Esophagus squamous epithelium (tissue), 5 donors: ENCODE measurements at places on chromosomes 3 and 15.

DNA sequence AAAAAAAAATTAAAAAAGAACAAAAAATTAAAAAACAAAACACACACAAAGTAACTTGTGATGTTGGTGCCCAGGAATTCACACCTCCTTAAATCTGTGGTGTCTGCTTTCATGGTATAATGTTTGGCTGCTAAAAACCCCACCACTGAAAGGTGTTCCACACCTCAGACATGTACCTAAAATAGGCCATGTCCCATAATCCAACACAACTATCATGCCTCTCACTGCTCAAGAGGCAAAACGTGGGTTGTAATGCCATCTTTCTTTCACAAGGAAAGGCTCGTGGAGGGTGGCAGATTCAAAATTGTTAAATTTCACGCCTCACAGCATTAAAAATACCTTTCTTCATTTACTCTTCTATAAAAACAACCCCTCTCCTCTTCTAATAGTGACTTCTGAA lies 29.5 kb downstream of the MKRN2 start:
- no peak for DNase-seq

DNA sequence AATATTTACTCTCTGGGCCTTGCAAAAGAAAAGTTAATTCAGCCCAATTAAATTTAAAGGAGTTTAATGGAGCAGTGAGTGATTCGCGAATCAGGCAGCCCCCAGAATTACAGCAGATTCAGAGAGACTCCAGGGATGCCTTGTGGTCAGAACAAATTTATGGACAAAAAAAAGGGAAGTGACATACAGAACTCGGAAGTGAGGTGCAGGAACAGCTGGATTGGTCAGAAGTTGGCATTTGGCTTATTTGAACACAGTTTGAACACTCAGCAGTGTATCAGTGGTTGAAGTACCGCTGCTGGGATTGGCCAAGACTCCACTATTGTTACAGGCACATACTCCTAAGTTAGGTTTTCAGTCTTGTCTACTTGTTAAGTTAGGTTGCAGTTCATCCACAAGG lies 145.0 kb upstream of the GAP43 start:
- no peak for DNase-seq

- no peak for DNase-seq
Observed at GRCh38 chr15:83398626-83399025, 48.5 kb upstream of the SH3GL3 start.

GRCh38 chr3:62678841-62679240 lies 196.4 kb downstream of the CADPS start:
- no peak for DNase-seq

- DNase-seq = no peak
Observed at GRCh38 chr3:147415874-147416273, 6.7 kb downstream of the ZIC1 start.

- no peak for DNase-seq
Observed at GRCh38 chr3:182925330-182925943, 54.9 kb downstream of the DCUN1D1 start.

- DNase-seq = no peak
Observed at GRCh38 chr15:82003916-82004315, 41.9 kb downstream of the MEX3B start.

GRCh38 chr3:98645039-98645438 lies 51.6 kb upstream of the CPOX start:
- no peak for DNase-seq

- DNase-seq = no peak
Observed at GRCh38 chr15:79978655-79979514, 7.9 kb upstream of the BCL2A1 start.

GRCh38 chr3:126170073-126170777 lies 10.2 kb downstream of the ALDH1L1 start:
- no peak for DNase-seq

GRCh38 chr3:187958432-187959003 lies 195.4 kb upstream of the LPP start:
- DNase-seq = no peak

- DNase-seq = no peak
Observed at GRCh38 chr3:49120096-49120437, 556 bp downstream of the USP19 start.

GRCh38 chr3:187352581-187353575 lies 15.3 kb upstream of the RTP4 start:
- no peak for DNase-seq

- no peak for DNase-seq
Observed at GRCh38 chr15:100889385-100890050, 9.9 kb downstream of the ALDH1A3 start.

GRCh38 chr15:55588070-55588814 lies at the start of gene PYGO1:
Gene PYGO1 (minus strand): TSS chr15:55588345. CDS start chr15:55587883, 462 bp downstream.
- DNase-seq = no peak

DNA sequence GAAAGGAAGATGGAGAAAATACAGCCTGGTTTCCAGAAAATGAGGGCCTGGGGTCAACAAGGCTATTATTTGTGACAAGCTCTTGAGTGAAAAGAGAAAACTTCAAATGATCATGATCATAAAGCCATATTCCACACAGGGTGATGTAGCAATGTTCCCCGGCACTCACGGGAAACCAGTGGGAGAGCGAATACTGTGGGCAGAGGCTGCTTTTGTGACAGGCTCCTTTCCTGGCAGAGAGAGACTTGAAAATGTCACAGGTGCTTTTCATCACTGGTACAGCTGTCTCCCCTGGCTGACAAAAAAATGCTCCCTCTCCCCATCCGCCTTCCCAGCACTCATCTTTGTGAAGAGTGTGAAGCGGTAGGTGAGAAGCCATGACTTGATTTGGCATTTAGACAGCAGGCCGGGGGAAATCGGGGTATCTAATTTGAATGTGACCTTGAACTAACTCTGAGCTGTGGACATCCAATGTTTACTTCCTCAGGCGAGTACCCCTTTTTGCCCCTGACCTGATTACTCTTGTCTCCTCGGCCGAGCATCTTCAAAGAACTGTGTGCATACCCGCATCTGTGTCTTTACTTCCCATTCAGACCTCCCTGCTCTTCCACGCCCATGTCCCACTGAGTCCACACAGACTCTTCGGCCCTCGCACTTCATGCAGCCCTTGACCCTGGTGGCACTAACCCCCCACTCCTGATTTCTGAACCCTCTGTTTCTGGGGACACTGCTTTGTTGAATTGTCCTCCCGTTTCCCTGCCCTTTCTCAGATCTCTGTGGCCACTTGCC lies 23.2 kb downstream of the CA12 start:
- DNase-seq = no peak

- no peak for DNase-seq
Observed at GRCh38 chr15:85558848-85559247, 178.4 kb downstream of the AKAP13 start.

- no peak for DNase-seq
Observed at GRCh38 chr3:11077466-11077865, 76.8 kb upstream of the HRH1 start.

GRCh38 chr3:108564564-108564963 lies 24.7 kb downstream of the CIP2A start:
- no peak for DNase-seq

- no peak for DNase-seq
Observed at GRCh38 chr3:123476967-123477750, 28.3 kb upstream of the ADCY5 start.

DNA sequence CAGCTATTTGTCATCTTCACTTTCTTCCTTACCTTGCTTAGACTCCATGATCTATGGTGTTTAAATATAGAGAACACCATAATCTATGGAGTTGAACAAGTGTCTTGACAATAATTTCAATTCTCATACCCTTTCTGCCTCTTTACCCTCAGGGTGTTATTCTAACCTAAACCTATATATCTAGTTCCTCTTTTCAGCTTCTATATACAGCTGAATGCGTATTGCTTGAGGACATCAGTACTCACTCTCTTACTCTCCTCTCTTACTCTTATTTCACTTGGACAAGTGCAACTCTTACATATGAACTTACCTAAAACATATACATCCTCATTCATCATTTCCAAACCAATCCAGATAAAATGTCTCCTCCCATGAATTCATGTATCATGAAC lies 187.1 kb downstream of the RAP2B start:
- DNase-seq = no peak

- no peak for DNase-seq
Observed at GRCh38 chr3:46900007-46900292, 22.4 kb downstream of the PTH1R start.

DNA sequence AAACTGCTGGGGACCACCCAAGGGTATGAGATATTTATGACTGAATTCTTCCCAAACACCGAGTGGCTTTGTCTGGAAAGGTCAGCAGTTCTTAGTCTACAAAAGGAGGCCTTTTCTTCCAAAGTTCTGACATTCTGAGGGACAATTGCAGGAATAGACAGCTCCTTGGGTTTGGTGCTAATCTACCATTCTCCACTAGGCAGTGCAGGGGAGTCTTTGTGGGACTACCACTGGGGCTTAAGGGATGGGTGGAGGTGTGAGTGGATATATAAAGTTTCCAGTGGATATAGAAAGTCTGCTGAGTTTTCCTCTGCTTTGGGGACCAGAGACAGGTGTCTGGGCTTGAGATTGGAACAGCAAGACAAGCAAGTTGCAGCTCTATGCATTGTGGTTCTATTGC lies 62.7 kb downstream of the EXOG start:
- DNase-seq = no peak

DNA sequence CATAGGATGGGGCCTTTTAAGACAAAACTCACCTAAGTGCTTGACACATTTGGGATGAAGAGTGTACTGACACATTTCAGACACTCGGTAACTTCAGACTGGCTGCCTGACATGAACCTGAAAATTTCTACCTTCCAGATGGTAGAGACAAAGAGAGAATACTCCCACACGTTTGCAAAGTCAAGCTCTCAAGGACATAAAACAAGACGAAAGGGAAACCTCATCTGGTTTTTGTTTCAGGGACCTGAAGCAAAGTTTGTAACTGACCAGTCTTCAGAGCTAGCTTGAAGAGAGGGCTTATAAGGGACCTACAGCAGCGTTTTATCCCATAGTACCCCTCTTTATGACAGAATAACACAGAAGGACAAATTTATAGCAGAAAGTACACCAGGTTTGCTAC lies 41.9 kb downstream of the ZNF621 start:
- DNase-seq = no peak

DNA sequence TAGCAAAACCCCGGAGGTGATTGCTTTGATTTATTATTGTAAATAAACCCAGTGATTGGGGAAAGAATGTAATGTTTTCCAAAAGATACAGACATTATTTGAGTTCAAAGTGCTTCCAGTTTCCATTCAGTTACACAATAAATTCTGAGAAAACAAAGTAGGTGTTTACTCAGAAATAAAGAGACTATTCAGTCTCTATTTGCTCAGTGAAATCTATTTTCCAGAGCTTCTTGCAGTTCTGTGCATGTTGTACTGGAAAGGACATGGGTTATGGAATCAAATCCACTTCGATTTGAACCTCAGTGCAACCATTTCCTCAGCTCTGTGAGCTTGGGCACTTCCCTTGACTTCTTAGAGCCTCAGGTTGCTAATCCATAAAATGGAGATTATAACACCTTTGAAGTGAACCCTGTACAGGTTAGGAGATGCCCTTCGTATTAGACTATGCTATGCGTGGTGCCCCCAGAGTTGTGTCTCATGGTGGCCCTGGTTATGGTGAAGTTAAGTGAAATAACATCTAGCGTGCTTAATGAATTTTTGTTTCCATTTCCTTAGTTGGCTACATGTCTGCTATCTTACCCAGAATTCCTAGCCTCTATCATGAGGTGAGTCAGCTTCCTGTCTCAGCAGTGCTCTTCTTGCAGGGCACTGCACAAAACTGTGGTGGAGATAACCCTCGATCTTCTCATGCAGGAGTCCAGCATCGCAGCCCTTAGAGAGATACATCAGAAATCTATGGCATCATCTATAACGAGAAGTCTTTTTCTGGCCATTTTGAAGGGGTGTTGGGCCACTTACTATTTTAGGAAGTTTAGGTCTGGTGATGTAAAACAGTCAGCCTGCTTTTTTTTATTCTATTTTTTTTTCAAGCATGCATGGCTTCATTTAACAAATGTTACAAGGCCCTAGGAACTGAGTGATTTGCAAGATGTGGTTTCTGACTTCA lies 97.7 kb downstream of the RPL39L start:
- no peak for DNase-seq

DNA sequence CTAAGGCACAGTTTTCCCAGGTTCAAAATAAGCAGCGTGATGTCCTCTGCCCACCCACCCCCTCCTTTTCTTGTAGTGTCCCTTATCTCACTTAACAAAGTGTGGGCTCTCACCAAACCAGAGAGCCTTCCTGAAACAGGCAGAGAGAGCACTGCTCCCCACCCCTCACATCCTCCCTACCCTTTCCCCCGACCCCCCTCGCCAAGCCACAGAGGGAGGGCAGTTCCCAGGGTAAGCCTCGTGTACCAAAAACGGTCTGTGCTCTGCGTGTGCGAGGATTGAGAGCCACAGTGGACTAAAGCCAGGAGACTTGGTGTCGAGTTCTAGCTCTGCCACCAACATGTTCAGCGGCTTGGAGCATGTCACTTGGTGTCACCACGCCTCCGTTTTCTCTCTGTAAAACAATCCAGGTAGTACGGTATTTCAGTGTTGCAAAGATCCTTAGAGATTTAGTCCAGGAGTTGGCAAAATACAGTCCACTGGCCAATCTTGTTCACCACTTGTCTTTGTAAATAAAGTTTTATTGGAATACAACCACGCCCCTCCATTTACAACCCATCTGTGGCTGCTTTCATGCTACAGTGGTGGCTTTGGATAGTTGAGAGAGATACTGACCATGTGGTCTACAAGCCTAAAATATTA lies 249.9 kb downstream of the OPA1 start:
- no peak for DNase-seq

DNA sequence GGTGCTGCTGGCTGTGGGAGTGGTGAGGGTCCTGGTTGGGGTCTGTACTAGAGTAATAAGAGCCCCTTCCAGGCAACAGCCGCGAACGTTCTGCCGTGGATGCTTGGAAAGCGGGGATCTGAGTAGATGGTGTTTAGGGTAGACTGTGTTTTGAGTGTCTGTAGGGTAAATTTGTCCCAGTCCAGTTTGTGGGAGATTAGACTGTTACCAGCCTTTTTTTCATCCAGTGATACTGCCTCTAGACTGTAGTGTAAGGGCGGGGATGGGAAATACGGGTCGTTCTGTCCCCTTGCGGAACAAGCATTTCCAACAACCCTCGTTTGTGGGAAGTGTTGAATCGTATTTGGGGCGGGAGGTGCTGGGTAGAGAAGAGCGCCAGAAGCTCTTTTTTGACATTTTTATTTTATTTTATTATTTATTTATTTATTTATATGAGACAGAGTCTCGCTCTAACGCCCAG lies 424 bp downstream of the HAUS2 start:
- no peak for DNase-seq

DNA sequence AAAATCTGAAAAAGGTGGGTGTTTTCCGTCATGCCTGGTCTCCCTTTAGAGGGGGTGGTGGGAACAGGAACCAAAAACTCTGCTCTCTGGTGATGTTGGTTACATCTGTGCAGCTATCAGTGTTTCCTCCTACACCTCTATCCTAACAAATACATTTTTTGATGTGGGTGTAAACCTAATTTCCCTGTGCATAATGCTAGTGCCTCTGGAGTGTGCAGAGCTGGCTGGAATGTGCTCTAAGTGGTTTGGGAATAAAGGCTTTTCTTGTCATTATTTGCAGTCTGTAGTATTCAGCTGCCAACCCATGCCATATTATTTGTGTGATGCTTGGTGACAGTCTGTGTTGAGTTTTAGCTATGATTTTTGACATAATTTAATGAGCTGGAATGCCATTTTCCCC lies 547.6 kb downstream of the NLGN1 start:
- DNase-seq = no peak
